ENCODE measurements at places on chromosomes 16 and 17. TPM values are rescaled to one million over a fixed set of nuclear protein-coding genes. Genes with fewer than 3 reads are reported as not detected.

Gene FBXO39
- total RNA-seq: 4.7 TPM

DNA sequence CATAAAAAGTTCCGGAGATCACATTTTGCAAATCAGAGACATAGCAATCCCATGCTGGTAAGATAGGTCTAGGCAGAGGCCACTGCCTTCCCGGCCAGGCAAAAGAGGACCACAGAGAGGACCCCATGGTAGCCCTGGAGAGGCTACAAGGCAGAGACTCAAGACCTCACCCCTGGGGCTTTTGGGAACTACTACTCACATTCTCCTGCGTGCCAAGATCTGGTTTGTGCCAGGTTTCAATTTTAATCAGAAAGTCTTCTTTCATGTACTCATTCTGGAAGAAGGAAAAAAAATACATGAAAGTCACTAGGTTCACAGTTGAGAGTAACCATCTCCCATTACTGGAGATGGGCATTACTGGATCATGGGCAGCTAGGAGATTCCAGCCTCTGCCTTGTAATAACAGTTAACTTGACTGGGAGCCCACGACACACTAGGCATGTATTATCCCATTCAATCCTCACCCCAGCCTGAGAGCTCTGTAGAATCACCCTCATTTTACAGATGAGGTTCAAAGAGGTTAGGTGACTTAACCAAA, 21.2 kb downstream of the PITPNA start:
- DNase-seq: no peak

GRCh38 chr16:87286839-87287626, 30.2 kb downstream of the C16orf95 start:
- DNase-seq: no peak

GRCh38 chr16:85396879-85397871, 215.9 kb upstream of the GSE1 start:
- DNase-seq: no peak

GRCh38 chr16:14015033-14015432, 56.1 kb upstream of the MRTFB start:
- DNase-seq: no peak
